ENCODE measurements at places on chromosomes 2 and 18.

- DNase-seq, result no peak
Observed at GRCh38 chr2:207768866-207769596, 675 bp downstream of the FZD5 start.

GRCh38 chr2:42913280-42913878, 121.0 kb upstream of the HAAO start:
- DNase-seq, result no peak

GRCh38 chr2:36915627-36916026, 50.7 kb downstream of the STRN start:
- no peak for DNase-seq

DNA sequence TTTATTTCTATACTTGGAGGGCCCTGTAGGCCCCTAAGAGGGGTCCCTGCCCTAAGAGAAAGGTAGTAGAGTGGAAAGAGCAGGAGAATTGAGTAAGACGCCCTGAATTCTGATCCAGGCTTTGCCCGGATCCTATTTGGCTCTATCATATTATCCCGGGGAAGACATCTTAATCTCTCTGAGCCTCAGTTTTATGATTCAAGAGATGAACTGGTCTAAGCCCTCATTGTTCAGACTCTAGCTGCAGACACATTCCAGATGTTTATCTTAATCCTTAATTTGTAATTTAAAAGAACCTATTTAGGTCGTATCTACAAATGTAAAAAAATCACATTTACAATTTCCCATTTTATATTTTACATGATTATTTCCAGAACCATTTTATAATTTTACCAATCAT, 220.1 kb downstream of the AGPS start:
- DNase-seq, result no peak

GRCh38 chr2:153143540-153143939, 335.0 kb downstream of the RPRM start:
- DNase-seq, result no peak
